ENCODE measurements at places on chromosomes 6 and 20.

GRCh38 chr20:10978019-10978702 lies 304.4 kb upstream of the JAG1 start:
- DNase-seq = no peak

GRCh38 chr6:32972353-32973143 lies 4.2 kb downstream of the BRD2 start:
- DNase-seq = no peak

DNA sequence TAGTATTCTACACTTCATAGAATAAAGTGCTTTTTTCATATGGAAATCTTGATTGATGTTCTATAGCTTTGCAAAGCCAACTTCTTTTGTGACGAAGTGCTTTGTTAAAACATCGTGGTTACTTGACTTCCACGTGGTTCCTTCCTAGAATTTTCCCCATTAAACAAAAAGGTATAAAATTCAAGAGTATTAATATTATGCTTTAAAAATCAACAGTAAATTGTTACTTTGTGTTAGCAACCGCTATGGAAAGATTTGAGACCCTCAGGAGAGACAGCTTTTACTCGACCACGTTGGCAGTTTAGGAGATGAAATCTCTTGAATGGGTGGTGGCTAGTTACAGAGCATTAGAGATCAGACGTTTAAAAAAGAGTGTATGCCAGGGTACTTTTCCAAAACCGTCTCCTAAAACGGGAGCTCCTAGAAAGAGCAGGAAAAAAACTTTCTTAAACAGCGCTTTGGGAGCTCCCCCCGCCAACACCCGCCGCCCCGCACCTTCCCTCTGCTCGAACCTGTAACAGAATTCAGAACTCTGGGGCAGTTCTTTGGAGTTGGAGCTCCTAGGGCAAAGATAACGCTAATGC lies 920 bp downstream of the GJA1 start:
- no peak for DNase-seq

DNA sequence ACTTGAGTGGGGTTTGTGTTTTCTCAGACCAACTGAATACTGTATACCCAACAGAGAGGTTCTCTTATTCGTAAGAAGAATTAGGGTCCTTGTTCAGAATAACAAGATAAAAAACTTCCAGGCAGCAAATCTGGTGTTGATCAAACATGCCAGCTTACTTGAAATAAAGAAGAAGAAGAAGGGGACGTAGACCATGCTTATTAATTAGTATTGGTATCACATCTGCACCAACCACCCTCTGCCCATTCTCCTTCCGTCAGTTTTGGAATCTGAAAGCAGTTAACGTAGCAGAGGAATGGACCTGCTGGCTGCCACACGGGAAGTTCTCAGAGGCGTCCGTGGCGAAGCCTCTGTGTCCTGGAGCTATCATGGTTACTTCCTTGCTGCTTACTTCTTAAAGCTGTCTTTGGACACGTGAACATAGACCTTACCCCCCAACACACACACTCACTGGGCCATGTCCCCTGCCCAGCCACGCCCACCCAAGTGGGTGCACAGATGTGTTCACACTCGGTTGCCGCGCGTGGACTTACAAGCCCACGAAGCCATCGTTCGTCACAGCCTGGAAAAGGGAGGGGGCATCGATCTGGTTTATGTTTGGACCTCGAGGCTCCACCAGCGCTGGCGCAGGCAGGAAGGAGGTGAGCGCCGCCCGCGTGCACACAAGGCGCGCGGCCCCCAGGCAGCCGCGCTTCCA lies 4.1 kb upstream of the DLL1 start:
- no peak for DNase-seq

DNA sequence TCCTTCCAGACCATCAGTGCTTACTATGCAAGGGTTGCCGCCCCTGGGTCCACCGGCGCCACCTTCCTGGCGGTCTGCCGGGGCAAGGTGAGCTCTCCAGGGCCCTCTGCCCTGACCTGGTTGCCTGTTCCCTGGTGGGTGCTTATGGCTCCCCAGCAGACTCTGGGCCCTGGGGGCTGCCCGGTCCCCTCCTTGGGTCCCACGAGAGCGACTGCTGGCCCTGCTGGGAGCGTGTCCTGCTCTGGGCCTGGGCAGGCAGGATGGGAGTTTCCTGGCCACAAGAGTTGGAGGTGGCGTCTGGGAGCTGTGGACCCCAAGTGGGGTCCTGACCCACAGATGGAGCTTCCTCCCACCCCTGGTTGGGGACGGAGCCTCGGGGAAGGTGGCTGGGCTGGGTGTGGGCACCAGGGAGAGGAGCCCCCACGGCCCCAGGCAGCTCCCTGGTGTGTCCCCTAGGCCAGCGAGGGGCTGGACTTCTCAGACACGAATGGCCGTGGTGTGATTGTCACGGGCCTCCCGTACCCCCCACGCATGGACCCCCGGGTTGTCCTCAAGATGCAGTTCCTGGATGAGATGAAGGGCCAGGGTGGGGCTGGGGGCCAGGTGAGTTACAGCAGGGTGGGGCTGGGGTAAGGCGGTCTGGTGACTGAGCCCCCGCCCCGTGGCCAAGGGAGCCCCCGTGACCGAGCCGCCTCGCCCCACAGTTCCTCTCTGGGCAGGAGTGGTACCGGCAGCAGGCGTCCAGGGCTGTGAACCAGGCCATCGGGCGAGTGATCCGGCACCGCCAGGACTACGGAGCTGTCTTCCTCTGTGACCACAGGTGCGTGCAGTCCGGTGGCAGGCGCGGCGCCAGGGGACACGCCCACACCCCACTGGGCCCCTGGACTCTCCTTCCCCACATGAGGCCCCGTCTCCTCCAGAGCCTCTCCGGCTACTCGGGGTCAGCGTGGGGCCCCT lies 7.1 kb upstream of the TNFRSF6B start:
- no peak for DNase-seq

GRCh38 chr6:82507112-82507511 lies 143.5 kb downstream of the TPBG start:
- DNase-seq = no peak

DNA sequence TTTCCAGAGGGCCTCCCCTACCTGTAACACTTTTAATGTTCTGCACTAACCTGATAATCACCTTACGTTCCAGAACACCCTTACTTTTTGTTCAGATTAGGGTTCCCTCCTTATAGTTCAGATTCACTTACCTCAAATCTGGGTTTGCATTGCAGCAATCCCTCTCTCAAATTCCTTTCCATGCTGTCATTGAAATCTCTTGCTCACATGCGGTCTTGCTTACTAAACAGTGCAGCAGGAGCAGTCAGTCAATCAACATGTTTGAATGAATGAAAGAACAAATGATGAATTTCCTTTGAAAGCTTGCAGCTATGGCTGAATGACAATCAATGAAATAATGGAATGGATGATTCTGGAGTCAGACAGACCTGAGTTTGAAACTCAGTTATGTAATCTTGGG lies 200.1 kb downstream of the HIVEP2 start:
- no peak for DNase-seq

- no peak for DNase-seq
Observed at GRCh38 chr6:31763619-31763940, 1.1 kb downstream of the SAPCD1 start.

- no peak for DNase-seq
Observed at GRCh38 chr6:80433010-80433672, 326.7 kb downstream of the BCKDHB start.

DNA sequence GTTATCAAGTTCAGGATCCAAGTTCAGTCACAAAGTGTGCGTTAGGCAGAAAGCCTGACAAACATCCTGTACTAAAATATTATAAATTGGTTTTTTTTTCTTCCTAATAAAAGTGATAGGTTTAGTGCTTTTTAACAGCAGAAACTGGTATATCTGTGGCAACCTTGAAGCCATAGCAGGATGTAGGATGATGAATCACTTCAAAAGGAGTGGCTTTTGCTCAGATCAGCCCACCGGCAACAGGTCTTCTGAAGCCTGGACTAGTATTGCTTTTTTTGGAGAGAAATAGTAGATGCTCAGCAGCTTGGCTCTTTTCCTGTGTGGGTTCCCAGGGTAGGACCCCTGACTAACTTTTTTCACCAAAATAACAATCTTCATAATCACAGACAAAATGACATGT lies 190.8 kb downstream of the EPM2A start:
- DNase-seq = no peak

GRCh38 chr20:47914792-47915191 lies 129.5 kb upstream of the SULF2 start:
- no peak for DNase-seq

- DNase-seq = no peak
Observed at GRCh38 chr20:63027221-63027921, 20.6 kb upstream of the BHLHE23 start.

GRCh38 chr20:45138561-45139300 lies 14.5 kb upstream of the WFDC12 start:
- DNase-seq = no peak

GRCh38 chr6:46246727-46247126 lies 75.9 kb upstream of the ENPP5 start:
- no peak for DNase-seq

DNA sequence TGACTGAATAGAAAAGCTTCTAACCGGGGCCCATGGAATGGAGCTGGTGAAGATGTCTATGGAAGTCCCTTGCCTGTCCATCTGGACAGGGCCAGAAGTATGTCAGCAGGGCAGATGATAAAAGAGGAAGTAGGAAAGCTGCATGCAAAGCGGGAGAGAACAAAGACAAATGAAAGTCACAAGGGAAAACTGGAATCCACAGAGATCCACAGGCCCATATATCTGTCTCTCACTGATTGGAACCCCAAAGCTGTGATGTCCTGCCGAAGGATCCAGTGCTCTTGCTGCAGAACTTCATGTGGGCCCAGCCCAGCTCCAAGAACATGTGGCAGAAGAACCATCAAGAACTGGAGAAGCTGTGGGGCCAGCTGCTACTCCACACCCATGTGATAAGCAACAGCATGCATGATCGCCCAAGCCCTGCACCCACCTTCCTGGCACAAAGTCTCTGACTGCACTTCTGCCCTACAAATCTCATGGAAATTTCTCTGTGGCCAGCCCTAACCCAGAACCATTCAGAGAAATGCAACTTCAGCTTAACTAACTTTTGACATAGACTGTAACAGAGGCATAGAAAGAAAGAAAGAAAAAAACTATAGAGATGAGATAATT lies 716.0 kb downstream of the KIF16B start:
- DNase-seq = no peak

- DNase-seq = no peak
Observed at GRCh38 chr6:156009656-156010055, 554.0 kb upstream of the NOX3 start.

DNA sequence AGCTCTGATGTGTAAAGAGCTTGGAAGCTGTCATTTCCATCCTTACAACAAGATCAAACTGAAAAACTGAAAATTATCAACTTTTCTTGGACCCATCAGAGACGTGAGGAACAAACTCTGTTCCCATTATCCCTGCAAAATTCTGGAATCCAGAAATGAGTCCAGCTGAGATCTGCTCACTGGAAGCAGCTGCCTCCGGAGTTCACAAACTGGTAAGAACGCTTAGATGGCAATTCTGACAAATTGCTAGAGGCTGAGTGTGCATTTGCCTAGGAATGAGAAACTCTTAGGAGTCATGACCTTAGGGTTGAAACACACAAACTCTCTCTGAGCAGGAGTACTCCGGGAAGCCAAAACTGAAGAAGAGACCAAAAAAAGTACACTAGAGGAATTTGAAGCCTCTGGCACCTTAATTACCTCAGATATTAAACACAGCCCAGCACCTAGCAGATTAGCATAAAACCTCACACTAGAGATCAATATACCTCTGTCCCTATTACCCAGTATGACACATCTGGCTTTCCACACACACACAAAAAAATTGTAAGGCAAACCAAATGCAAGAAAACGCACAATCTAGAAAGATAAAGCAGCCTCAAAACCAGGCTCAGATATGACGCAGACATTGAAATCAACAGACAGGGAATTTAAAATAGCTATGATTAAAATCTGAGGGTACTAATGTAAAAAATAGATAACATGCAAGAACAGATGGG lies 233.5 kb upstream of the SGK1 start:
- DNase-seq = no peak

DNA sequence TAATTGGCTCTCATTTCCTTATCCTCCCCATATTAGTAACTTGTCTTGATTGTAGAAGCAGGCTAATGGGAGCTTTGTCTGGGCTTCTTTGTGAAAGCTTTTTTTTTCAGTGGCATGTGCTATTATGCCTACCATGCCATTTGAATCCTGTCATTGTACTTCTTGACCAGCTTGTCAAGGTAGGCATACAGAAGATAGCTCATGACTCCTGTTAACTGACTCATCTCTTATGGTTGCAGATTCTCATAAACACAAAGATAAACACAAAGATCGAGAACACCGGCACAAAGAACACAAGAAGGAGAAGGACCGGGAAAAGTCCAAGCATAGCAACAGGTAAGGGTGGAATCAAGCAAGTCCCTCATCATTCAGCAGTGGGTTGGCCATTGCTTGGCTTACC lies 32.5 kb downstream of the TOP1 start:
- no peak for DNase-seq

DNA sequence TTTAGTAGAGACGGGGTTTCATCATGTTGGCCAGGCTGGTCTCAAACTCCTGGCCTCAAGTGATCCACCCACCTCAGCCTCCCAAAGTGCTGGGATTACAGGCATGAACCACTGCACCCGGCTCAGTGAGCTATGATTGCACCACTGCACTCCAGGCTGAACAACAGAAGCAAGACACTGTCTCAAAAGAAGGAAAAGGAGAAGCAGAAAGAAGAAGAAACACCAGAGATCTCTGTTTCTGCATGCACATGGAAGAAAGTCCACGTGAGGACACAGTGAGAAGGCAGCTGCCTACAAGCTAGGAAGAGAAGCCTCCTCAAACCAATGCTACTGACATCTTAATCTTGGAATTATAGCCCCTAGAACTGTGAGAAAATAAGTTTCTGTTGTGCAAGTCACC lies 16.0 kb downstream of the ECT2L start:
- DNase-seq = no peak

- no peak for DNase-seq
Observed at GRCh38 chr6:151260205-151260604, 20.4 kb downstream of the AKAP12 start.

GRCh38 chr20:58852543-58853271 lies at the start of gene GNAS:
Gene GNAS (plus strand): TSS chr20:58852716.
- DNase-seq = no peak

- no peak for DNase-seq
Observed at GRCh38 chr6:53983301-53983700, 127.9 kb upstream of the MLIP start.

GRCh38 chr6:124792386-124792785 lies 169.9 kb upstream of the RNF217 start:
- DNase-seq = no peak

DNA sequence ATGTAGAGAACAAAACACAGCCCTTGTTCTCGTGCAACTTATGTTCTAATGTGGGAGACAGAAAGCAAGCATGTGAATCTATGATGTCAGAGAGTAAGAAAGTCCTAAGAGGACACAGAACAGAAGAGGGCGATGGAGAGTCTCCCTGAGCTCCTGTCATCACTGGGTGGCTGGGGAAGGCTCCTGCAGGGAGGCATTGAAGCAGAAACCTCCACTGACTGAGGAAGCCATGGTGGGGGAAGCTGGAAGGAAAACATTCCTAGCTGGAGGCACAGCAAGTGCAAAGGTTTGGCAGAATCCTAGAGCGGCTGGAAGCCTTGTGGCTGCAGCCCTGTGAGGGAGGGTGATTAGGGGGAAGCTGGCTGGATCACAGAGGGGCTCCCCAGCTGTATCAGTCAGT lies 248.0 kb downstream of the CDH26 start:
- DNase-seq = no peak
